Fibroblast of upper back skin (primary cell): ENCODE measurements at places on chromosomes 11 and 22.
A peak's percentile ranks its signal among the peaks of the same experiment; 100 is the strongest.

DNA sequence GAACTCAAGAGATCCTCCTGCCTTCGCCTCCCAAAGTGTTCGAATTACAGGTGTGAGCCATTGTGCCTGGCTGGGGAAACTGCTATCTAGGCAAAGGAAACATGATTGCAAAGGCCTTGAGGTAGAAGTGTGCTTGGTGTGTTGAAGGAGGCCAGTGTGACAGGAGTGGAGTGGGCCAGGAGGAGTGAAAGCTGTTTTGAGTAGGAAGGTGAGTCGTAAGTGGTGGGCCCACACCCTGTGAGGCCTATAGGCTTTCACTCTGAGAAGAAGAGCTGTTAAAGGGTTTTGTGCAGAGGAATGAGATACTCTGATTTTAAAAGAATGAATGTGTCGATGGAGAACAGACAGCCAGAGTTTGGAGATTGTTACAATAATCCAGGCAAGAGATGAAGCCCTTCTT lies 43.4 kb downstream of the WEE1 start:
- peak; percentile 38 for DNase-seq

DNA sequence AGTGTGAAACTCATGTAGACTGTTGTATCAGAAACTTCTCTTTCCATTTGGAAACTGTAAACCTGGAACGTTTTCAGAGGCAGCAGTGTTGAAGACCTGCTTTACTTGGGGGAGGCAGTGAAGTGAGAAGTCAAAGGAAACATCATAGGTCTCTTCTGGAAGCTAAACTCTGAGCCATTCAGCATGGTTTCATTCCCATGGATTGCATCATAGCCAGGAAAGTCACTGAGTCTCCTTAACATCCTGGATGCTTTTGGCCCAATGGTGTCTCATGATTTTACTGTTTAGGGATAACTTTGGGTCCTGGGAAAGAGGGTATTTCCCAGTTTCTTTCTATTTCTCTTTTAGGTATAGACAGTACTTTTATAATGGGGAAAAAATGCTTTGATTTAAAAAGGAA lies 153.2 kb upstream of the E2F8 start:
- DNase-seq = peak; percentile 72

- no peak for DNase-seq
Measured at GRCh38 chr11:128491195-128491936, 96.0 kb downstream of the ETS1 start.

DNA sequence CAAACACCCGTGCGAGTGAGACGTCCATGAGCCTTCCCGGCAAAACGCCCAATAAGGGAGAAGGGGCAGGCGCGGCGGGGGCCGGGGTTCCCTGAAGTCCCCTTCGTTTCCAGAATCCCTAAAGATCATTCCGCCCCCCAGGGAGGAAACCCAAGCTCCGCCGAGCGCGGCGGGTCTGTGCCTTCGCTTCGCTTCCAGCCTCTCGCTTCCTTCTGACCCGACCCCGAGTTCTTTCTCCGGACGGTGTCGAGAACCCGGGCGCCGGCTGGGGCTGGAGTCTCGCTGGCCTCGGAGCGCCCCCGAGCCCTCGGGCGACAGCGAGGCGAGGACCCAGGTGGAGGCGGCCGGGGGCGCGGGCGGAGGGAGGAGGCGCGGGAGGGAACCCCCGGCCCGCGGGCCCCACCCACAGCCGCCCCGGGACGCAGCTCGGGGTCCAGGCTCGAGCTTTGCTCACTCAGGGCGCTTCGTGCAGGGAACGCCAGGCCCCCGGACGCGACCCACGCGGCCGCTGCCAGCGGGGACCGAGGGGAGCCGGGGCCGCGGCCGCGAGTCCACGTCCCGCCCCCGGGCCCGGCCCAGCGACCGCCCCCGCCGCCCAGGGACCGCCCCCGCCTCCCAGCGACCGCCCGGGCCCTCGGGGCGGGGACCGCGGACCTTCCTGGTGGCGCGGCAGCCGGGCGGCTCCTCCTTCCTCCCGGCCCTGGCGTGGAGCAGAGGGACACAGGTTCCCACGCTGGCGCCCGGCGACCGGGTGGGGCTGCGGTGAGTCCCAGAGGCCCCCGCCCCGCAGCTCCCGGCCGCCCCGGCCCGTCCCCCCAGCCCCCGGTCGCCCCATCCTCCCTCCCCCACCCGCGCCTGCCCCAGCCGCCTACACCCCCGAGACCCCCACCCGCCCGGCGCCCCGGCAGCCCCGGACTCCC lies at the start of gene PGGHG:
PGGHG (plus strand) TSS at position 649 of the 920 bp plus-strand sequence. CDS start 691 bp downstream, outside the sequence.
- peak; percentile 38 for DNase-seq

DNA sequence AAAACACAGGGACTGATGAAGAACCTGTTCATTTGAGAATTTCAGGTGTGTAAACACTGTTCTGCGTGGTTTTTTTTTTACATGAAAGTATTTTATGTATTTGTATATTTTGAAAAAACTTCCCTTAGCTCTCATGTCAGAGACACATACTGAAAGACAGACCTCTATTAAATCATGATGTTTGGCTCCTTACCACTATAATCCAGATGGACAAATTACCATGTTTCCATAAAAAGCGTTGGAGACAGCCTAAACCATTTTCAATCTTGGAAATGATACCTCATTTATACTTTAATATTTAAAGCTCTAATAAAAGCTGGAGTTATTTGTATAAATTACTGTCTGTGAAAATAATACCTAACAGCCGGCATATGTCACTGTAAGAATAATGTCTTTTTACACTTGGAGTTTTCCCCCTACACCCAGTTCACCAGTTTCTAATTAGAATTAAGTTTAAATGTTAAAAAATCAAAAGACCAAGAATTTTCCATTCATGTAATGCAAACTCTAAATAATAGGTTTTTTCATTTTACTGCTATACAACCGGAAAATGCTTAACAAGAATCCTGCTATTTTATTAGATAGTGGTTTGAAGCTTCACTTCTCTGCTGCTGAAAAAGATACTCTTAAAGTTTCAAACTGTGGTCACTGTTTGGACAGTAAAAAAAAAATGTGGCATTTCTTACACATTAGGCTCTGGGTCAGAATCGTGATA lies 30.8 kb downstream of the APLP2 start:
- no peak for DNase-seq

- DNase-seq = peak; percentile 16
Measured at GRCh38 chr11:30314625-30315024, 8.3 kb upstream of the ARL14EP start.

DNA sequence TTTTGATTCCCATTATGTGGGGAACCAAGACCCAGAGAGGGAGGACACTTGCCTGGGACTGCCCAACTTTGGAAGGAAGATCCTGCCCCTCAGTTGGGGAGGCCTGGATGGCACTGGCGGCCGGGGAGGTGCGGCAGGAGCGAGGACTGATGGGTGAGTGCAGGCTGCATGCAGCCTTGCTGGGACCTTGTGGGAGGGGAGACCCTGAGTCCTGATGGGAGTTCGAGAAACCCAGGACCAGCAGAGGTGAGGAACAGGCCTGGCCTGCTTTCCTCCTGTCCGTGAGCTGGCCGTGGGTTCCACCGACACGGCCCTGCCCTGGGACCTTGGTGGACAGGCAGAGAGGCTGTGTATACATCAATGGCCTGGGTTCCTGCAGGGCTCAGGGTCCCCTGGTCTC lies 19.3 kb upstream of the SMIM38 start:
- DNase-seq = no peak

GRCh38 chr11:68010090-68011041 lies at the start of gene ALDH3B1:
ALDH3B1 (plus strand) TSS chr11:68010327; CDS start chr11:68015298, 4,971 bp downstream.
- DNase-seq = peak; percentile 73

DNA sequence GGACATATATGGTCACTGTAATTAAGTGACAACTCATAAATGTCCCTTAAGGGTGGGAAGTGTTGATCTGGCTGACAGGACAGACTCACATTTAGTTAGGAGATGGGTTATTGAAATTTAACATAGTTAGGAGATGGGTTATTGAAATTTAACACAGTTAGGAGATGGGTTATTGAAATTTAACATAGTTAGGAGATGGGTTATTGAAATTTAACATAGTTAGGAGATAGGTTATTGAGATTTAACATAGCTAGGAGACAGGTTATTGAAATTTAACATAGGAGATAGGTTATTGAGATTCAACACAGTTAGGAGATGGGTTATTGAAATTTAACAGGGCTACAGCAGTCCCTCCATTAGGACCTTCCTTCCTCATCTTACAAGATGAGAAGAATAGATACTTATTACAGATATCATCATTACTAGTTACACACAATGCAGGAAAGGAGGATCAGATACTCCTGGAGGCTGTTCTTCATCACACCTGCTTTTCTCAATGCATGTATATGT lies 98.5 kb downstream of the MTNR1B start:
- DNase-seq = no peak

DNA sequence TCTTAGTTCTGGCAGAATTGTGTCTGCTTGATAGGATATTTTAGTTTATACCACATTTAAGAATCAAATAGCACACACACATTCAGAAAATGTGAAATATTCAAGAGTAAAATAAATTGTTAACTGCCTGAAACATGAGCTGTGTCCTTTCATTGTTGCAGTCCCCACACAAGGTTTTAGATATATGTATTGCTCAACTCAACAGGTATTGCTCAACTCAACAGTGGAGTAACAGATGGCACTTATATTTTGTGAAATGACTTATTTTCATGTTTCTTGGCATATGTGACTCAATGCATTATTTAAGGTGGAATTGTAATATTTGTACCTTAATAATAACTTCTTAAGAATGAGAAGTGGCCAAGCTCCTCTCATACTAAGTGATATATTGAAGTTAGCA lies 760.3 kb downstream of the CNTN5 start:
- DNase-seq = no peak

DNA sequence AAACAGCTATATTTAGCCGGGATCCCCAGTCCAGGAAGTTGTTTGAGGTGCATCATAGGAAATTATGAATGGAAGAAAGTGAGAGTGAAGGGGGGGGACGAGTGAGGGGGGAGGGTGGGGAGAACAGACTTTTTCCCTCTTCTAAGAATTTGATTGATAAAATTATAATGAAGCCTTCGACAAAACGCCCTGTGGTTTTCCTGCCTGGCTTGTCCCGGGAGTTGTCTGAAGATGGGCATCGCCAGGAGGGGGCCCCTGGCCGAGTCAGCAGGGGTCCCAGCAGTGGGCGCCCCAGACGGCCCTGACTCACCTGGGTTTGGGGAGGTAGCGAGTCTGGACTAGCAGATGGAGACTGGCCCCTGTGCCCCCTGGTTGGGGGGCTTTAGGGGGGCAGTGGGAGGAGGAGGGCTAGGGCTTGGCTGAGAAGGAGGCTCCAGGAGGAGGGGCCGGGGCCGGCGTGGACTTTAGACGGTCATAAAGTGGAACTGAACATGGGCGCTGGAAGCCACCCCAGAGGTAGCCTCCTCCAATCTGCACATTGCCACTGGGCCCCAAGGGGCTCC lies 336 bp upstream of the LIF start:
- peak; percentile 71 for DNase-seq

- no peak for DNase-seq
Measured at GRCh38 chr11:64690235-64690634, 32.8 kb downstream of the NRXN2 start.

DNA sequence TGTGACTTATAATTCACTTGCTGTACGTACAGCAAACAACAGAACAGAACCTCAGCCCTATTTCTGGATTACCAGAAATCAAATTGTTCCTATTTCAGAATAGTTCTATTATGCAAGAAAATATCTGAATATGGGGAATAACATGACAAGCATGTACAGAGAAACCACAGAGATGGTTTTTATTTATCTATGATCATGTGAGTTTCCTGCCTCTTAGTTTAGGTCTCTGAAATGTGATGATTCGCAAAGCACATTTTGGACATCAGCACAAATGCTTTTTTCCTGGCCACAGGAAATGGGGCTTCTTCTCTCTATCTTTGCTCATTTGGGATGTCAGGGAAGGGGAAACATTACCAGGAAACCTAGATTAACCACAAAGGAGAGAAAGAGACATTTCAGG lies 266.7 kb upstream of the CTSC start:
- peak; percentile 88 for DNase-seq

DNA sequence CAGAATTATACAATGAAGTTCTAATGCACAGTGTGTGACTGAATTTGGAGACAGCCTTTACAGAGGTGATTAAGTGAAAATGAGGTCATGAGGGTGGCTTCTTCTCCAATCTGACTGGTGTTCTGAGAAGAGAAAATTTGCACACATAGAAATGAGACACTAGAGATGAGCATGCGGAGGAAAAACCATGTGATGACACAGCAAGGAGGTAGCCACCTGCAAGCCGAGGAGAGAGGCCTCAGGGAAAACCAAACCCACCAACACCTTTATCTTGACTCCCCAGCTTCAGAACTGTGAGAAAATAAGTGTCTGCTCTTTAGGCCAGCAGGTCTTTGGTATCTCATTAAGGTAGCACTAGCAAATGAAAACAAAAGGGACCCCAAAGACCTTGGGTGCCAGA lies 93.2 kb downstream of the GGTLC2 start:
- DNase-seq = no peak

DNA sequence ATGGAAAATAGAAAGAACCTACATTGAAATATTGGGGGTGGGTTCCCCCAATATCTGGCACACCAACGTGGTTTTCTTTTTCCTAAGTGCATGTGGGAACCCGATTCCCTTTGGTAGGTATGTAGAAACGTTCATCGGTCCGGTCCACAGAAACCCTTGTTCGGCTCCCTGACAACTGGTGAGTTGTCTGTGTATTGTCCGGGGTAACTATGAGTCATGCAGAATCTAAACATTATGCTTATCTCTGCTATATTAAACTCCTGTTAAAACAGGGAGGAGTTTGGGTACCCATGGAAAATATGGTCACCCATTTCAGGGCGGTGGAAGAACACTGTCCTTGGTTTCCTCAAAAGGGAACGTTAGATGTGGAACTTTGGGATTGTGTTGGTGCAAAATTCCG lies 25.1 kb upstream of the ALDH3B2 start:
- DNase-seq = no peak

GRCh38 chr11:78465169-78465942 lies 47.7 kb upstream of the GAB2 start:
- no peak for DNase-seq

GRCh38 chr11:128940603-128941002 lies 2.1 kb downstream of the TP53AIP1 start:
- no peak for DNase-seq

DNA sequence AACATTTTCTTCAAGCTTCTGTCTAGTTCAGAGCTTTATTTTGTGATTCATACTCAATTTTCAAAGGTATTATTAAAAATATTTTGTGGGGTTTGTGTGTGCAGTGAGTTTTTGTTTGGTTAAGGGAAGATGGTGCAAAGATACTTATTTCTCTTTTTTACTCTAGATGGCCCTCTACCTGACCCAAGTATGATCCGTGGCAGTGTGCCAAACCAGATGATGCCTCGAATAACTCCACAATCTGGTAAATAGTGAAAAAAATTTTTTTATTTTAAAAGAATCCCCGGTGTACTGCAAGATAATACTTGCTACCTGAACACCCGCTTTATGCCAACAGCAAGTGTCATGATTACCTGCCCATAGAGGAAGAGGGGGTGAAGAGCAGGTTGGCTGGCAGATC lies 54.2 kb downstream of the EP300 start:
- DNase-seq = peak; percentile 6

GRCh38 chr11:77381729-77382665 lies 80.5 kb upstream of the GDPD4 start:
- DNase-seq = peak; percentile 80

DNA sequence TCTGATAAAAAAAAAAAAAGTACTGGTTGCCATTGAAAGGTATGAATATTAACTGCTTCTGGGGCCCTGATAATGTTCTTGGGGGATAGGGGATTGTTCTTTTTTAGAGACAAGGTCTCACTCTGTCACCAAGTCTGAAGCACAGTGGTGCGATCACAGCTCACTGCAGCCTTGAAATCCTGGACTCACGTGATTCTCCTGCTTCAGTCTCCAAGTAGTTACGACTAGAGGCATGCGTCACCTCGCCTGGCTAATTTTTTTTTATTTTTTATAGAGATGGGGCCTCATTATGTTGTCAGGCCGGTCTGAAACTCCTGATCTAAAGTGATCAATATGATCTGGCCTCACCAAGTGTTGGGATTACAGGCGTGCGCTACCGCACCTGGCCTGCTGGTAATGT lies 63.5 kb downstream of the FCHSD2 start:
- DNase-seq = no peak

- DNase-seq = no peak
Measured at GRCh38 chr11:10474551-10474950, 19.5 kb downstream of the AMPD3 start.
